ENCODE measurements at places on chromosomes 16 and 17.

DNA sequence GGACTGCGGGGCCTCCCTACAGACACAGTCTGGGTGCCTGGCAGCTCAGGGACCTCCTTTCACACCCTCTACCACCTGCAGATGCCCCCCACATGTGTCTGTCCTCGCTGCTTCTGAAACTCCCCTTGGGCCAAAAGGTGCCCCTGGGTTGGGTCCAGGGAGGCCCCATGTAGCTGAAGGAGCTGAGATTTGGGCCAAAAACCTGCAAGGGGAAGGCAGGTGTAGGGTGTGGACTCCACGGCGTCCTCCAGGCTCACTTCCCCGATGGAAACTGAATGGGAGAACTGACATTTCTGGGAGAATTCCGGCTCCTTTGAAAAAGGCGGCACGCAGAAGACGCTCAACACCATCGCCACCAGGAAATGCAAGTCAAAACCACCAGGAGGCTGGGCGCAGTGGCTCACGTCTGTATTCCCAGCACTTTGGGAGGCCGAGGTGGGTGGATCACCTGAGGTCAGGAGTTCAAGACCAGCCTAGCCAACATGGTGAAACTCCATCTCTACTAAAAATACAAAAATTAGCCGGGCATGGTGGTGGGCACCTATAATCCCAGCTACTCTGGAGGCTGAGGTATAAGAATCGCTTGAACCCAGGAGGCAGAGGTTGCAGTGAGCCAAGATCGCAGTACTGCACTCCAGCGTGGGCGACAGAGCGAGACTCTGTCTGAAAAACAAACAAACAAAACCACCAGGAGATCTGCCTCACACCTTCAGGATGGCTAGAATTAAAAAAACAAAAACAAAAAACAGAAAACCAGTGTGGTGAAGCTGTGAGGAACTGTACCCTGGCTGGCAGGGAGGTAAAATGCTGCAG is 13.2 kb upstream of the BAIAP2 start:
- no peak for DNase-seq

DNA sequence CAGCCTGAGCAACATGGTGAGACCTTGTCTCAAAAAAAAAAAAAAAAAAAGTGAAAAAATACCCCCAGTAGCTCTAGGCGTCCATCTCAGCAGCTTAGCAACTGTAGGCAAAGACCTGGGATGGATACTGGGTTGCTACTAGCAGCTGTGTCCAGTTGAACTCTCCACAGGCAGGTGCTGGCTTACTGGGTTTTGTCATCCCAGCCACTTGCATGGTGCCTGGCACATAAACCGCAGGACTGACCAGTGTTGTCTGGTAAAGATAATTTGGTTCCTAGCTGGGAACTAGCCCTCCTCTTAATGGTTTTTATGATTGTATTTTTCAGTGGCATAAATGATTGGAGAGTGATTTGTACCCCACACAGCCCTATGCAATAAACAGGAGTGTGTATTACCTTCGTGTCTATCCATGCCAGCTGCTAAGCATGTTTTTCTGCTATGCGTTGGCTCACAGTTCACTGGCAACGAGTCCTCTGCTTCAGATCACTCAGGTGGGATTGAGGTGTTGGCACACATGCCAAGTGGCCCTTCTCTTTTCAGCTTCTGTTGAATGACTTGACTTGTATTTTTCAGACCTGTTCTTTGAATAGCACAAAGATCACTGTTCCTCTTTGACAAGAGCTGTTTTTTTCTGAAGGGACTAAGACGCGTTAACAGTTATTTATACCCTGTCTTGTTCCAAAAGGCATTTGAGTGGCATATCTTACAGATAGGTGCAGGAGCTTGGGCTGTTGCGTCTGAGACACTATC is 352.9 kb downstream of the SNX29 start:
- no peak for DNase-seq

GRCh38 chr16:78957317-78958100 is 643.0 kb downstream of the MAF start:
- DNase-seq, result no peak

DNA sequence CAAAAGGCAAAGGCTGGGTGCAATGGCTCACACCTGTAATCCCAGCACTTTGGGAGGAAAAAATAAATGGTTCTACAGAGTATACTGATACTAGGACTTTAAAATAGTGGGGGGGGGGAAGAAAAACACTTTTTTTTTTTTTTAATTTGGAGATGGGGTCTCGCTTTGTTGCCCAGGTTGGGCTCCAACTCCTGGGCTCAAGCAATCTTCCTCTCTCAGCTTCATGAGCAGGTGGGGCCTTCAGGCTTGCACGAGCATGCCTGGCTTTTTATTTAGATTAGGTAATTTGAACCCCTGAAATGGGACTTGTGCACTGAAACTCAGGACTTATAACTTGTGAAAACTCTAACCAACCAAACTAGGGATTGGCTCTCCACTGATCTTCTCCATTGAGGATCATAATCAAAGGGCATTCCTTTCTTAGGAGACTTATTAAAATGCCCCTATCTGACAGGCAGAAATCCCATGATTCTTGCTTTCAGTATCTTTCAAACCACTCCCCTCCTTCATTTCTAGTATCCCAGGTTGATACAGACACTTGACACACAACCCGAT is 16.9 kb downstream of the GRB2 start:
- DNase-seq, result no peak

DNA sequence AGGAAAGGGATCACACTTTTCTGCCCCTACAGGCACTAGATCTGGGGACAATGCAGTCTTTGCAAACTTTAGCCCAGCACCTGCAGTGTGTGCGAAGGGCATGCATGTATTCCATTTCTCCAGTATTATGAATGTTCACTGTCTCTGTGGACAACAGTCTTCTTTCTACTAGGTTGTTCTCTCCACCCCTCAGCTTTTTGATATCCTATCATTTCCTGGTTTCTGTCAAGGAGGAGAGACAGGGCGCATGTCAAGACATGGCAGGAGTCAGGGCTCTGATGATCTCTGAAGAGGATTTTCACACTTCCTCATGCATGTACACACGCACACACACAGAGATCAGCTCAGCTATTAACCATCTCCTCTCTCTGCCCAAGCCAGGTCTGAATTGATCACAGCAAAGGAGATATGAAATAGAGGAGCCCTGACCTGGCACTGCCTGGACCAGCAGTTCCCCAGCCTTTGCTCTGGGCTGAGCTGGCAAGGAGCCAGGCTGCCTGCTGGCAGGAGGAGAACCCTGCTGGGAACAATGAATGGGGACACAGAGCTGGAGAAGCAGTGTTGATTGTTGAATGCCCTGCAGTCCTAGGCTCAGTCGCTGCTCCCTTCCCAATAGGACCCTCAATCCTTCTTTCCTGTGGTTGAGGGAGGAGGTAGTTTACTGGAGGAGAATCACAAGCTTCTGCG is 2.6 kb downstream of the GPR179 start:
- no peak for DNase-seq

- DNase-seq, result peak; percentile 80
Measured at GRCh38 chr16:4882633-4883285, 35.5 kb downstream of the UBN1 start.

GRCh38 chr17:44601973-44602372 is 44.7 kb downstream of the FZD2 start:
- DNase-seq, result no peak

- DNase-seq, result no peak
Measured at GRCh38 chr17:8672326-8672725, 41.8 kb upstream of the MYH10 start.

- DNase-seq, result peak; percentile 95
Measured at GRCh38 chr16:24700549-24701392, 28.7 kb upstream of the TNRC6A start.

- DNase-seq, result no peak
Measured at GRCh38 chr17:12406623-12407215, 259.0 kb upstream of the MYOCD start.
